ENCODE measurements at places on chromosomes 6 and 20.

DNA sequence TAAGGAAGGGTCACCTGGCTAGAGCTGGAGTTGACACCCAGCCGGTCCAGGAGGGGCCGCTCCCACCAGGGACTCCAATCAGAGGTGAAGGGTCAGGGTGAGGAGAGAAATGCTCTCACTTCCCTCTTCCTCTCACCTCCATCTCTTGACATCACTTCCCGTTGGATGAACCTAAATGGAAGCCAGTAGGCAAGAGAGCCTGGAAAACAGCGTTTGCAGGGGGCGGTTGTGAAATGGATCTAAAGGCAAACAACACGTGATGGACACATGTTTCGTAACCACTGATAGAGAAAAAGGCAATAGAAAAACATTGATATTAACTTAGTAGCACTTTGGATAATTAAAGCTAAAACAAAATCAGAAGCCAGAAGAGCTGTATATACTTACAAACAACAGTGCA, 105.6 kb upstream of the FOXA2 start:
- DNase-seq = no peak

DNA sequence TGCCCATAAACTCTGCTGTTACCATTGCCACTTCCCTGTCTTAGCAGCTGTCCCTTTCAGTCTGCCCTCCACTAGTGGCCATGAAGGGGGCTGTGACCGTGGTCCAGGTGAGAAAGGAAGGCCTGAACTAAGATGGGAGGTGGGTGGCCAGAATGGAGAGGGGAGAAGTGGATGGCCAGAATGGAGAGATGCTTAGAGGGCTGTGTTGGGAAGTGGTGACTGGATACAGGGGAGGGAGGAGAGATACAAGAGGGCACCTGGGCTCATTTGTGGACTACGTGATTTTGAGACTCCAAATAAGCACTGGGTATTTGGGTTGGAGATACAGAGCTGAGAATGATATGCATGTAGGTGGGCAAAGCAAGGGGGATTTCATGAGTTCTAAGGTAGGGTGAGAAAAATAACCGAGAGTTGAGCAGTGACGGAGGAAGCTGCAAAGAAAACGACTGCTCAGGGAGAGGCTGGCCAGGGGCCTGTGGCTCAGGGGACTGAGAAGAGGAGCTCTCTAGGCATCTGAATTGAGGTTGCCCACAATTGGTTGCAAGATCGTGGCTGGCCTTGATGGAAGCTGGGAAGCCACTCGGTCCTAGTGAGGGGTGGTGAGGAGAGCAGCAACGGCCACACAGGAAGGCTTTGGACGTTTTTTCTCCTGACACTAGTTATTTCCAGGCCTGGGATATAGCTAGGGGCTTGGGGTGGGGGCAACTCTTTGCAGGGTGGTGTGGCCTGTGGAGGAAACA, 36.9 kb downstream of the PANK2 start:
- no peak for DNase-seq

- DNase-seq = no peak
Observed at GRCh38 chr20:52621401-52621800, 350.8 kb upstream of the TSHZ2 start.

- no peak for DNase-seq
Observed at GRCh38 chr20:31758991-31759390, 19.9 kb downstream of the TPX2 start.

DNA sequence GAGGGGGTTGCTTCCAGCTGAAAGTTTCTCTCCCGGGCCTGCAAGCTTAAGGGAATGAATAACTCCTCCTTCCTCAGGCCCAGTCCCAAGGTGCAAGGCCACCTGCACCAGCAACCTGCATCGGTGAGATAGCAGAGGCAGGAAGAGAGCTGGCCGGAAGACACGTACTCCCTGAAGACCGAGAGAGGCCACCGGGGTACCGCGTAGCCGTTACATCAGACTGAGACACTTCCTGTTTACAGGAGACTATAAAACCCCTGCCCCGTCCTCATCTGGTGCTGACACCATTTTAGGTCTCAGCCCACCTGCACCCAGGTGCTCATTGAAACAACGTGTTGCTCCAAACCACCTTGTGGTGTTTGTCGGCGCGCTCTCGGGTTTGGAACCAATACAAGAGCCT, 60.5 kb upstream of the PRND start:
- DNase-seq = no peak

- DNase-seq = no peak
Observed at GRCh38 chr6:138609801-138610430, 110.6 kb upstream of the NHSL1 start.

DNA sequence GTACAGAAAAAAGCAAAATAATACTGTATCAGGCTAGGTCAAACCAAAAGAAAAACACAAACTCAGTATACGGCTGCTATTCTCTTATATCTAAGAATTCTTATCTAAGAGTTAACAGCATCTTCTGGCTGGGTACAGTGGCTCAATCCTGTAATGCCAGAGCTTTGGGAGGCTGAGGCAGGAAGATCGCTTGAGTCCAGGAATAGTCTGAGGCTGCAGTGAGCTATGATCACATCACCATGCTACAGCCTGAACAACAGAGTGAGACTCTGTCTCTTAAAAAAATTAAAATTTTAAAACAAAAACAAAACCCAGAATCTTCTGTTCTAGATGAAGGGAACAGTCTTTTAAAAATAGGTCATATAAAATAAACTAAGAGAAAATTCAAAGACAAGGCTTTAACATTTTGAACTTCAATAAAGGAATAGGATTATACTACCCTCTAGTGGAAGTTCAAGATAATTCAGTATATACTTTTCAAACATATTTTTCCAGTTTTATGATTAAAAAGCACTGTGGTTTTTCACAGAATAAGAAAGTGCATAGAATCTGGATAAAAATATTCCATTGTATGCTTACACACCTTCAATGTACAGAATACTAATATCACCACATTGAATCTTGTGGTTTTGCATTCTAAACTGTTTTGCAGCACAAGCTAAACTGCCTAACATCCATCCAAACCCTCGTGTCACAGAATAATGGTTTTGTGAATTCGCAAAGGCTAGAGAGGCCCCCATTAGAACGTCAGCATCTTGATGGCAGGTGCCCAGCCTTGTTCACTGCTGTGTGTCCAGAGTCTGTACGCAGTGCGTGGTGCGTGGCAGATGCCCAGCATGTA, 39.3 kb downstream of the DTNBP1 start:
- no peak for DNase-seq

DNA sequence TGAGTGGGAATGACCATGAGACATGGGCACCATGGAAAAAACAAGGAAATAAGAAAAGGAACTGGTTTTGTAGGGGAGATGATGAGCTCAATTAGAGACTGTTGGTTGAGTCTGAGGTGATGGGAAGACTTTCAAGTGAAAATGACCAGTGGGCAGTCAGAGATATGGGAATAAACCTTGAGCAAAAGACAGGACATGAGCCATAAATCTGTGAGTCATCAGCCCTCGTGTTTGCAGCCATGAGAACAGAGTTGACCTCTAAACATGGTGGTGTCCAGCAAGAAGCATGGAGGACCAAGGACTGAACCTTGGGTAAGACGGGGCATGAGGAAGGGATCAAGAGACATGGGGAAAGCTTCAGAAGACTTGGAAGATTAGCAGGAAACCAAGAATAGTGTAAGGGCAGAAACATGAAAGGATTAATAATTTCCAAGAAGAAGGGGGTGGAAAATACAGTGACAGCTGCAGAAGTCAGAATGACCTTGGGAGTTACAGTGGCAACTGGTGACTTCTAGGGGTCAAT, 280.6 kb upstream of the PRDM1 start:
- no peak for DNase-seq

GRCh38 chr20:2585811-2586210, 49.4 kb downstream of the TMC2 start:
- DNase-seq = no peak

DNA sequence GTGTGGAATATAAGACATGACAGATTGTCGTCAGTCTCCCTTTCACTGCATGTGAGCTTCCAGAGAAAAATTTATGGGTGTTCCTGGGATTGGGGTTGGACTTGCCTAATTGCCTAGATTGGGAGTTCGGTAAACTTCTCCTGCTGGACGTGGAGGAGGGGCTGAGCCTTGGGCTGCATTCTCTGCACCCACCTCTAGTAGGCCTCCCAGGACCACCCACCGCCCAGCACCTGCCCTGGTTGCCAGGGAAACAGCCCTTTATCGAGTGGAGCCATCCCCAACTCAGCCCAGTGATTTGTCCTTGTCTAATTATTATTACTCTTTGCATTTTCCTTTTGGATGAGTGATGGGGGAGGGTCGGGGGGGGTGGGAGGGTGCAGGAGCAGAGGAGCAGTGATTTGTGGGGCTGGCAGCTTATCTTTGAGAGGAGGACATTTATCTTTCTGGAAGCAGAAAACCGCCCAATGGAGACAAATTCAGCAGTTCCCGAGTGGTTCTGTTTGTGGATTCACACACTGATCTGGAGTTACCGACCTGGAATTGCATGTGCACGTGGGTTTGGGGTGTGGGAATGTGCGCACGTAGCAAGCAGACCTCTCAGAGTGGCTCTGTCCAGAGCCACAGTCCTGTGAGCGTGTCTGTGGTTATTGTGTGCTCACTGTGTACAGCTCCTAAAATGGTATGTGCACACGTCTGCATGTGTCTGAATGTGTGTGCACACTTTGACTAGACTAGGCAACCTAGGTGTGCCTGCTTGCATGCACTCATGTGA, 104.5 kb downstream of the DHX35 start:
- no peak for DNase-seq

GRCh38 chr6:95804847-95805541, 210.8 kb upstream of the FUT9 start:
- no peak for DNase-seq

DNA sequence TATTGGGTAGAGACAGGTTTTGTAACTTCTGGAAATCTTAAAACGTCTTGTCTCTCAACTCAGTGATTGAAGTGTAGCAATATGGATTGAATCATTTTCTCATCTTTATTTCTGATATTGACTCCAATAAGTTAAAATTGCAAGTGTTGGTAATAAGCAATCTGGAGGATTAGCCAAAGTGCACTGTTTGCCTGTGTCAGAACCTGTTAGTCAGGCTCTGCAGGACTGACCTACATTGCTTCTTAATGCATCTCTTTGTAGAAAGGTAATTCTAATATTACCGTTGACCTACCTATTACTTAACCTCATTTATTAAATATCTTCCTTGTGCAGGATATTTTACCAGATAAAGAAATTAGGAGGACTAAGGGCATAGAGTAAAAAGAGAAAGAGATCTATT, 484.0 kb upstream of the CITED2 start:
- DNase-seq = no peak

- DNase-seq = no peak
Observed at GRCh38 chr6:71602385-71603007, 283.9 kb upstream of the RIMS1 start.

DNA sequence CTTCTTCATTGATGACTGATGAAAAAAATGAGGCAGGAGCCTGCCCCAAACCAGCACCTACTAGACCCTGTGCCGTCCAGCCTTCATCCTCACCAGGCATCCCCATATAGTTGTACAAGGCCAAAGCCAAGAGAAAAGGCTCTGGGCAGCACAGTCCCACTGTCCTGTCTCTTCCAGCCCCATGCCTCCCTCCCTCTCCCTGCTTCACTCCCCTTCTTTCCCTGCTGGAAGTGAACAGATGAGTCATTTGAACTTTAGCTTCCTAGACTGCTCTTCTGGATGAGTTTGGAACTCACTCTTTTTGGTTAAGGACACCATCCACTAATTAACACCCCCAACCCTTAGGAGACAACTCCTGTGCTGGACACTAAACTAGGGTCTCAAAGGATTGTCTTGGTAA, 235.2 kb downstream of the LRFN2 start:
- DNase-seq = no peak

GRCh38 chr6:36070252-36070651, 42.6 kb downstream of the MAPK14 start:
- no peak for DNase-seq

- no peak for DNase-seq
Observed at GRCh38 chr6:6834356-6835222, 246.1 kb downstream of the LY86 start.

GRCh38 chr6:56913285-56914074, 41.4 kb upstream of the BEND6 start:
- DNase-seq = no peak

DNA sequence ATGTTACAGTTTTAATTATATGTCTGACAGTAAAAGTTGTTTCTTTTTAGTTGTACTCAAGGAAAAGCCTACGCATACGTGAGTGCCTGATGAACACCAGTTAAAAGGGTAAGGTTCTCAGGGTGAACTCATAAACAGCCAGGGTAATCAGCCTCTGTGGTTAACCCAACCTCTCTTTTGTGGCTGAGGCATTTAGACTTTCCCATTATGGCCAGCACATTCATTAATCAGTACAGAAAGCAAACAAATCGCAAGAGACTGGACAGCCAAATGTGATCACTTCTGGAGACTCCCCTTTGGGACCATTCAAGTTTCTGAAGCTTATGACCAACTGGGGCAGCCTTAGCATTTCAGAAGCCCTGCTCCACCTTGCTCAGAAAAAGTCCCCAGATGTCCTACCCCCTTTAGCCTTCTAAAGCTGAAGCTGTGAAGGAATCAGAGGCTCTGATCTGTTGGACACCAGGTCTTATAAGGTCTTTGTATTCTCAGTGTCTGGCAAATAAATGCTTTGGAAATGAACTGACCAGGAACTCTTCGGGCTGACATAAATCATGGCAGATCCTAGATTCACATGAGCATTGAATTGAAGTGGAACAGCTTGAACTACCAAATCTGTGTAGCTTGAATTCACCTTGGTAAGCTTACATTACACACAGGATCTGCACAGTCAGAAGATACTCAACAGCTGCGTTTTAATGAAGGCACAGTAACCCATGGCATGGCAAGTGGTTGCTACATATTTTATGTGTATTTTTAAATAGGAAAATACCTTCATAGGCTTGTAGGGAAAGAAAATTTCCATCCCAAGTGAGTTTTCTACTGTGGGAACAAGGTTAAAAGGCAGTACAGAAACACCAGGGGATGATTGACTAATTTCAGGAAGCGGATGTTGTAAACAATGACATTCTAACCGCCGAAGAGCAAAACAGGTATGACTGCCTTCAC, 18.7 kb downstream of the IL20RA start:
- no peak for DNase-seq

DNA sequence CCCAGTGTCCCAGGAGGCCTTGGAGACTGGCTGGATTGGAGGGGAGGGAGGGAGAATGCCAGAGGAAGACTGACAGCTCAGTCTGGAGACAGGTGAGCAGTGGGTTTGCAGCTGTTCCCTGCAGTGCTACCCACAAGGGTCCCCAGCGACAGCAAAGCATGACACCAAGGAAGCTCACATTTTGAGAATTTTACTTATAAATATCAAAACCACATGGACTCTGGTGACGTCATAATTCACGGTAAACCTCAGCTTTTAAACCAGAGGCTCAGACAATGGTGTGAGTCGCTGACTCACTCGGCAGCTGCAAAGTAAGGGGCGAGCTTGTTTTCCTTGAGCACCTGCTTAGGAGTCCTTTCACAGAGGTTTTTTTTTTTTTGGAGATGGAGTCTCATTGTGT, 65.2 kb downstream of the THBS2 start:
- DNase-seq = no peak

GRCh38 chr6:155762649-155763048, 307.0 kb upstream of the NOX3 start:
- DNase-seq = no peak

DNA sequence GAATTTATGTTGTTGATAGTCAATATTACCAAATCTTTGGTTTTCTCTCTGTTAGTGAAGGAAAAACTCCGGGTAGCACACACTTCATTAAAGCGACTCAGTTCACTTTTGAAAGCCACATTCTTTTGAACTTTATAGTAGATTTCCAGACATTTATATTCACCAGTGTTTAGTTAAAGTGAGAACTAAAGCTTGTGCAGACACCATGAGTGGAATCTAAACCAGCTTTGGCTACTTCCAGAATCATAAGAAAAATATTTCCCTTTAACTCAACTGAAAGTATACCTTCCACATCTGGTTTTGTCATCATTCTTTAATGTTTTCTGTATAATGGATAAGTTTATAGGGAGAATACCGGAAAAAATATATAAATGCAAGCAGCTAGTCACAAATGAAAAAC, 92.1 kb upstream of the COL21A1 start:
- no peak for DNase-seq

All from stimulated activated CD8-positive, alpha-beta memory T cell treated with anti-CD3 and anti-CD28 coated beads, Interleukin-12 subunit alpha, Interleukin-12 subunit beta, amount 100 ng/mL, for 1 hour (primary cell).